Testis (tissue), 5 donors: ENCODE measurements at places on chromosomes 6 and 20.

- no peaks in the 10 kb centered on the region for H3K27me3 ChIP-seq
- H3K4me1 ChIP-seq = no peaks in the 10 kb centered on the region
- no peak for DNase-seq
- H3K27ac ChIP-seq = no peak overlapping the region
Measured at GRCh38 chr6:40506954-40507353, 80.2 kb downstream of the LRFN2 start.

GRCh38 chr20:1266167-1266973, at the start of gene SNPH:
Gene SNPH, plus strand, starts transcription at chr20:1266294. Its CDS starts 29,946 bp downstream, at chr20:1296240.
- H3K4me3 ChIP-seq = peak within 1 kb of the TSS; percentile 65
- H3K4me1 ChIP-seq = no peaks in the 10 kb centered on the region
- H3K27me3 ChIP-seq = no peaks in the 10 kb centered on the region

DNA sequence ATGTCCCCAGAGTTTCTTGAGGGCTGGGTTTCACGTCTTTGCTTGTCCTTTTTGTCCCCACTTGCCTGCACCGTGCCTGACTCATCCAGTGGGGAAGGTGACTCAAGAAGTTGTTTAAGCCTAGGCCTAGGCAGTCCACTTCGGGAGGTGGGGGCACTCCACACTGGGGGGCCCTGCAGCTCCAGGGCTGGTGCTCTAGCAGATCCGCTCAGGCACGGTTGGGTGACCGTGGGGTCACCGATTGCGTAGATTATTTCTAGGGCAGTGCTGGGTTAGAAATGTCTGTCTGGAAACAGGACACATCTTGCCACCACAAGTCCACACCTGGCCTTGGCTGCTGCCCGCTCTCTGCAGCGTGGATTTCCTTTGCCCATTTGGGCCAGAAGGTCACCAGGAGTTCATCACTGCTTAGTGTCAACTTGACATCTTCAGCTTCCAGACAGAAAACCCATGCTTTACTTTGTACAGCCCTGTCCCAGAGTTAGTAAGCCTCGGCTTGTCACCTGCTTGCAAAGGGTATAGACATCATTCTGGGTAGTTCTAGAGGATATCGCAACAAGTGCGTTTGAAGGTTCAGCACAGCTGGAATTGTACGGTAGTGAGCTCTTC, 13.6 kb upstream of the C20orf144 start:
- H3K27me3 ChIP-seq = no peaks in the 10 kb centered on the region
- no peak overlapping the region for H3K27ac ChIP-seq
- H3K36me3 ChIP-seq = no peaks in the 10 kb centered on the region
- peaks cover 17% of the 10 kb centered on the region for H3K4me1 ChIP-seq
- no peak overlapping the region for H3K4me3 ChIP-seq

GRCh38 chr6:151661928-151662327, 145.6 kb upstream of the ESR1 start:
- no peaks in the 10 kb centered on the region for H3K36me3 ChIP-seq
- DNase-seq = no peak
- H3K4me3 ChIP-seq = no peak overlapping the region

GRCh38 chr20:2768632-2769015, 31.8 kb downstream of the CPXM1 start:
- no peaks in the 10 kb centered on the region for H3K36me3 ChIP-seq
- H3K27me3 ChIP-seq = no peaks in the 10 kb centered on the region
- H3K4me3 ChIP-seq = no peak overlapping the region
- peaks cover 5% of the 10 kb centered on the region for H3K4me1 ChIP-seq

- no peaks in the 10 kb centered on the region for H3K4me1 ChIP-seq
- no peak for DNase-seq
- no peak overlapping the region for H3K27ac ChIP-seq
- H3K36me3 ChIP-seq = no peaks in the 10 kb centered on the region
Measured at GRCh38 chr6:3175715-3176402, 18.5 kb upstream of the TUBB2A start.

DNA sequence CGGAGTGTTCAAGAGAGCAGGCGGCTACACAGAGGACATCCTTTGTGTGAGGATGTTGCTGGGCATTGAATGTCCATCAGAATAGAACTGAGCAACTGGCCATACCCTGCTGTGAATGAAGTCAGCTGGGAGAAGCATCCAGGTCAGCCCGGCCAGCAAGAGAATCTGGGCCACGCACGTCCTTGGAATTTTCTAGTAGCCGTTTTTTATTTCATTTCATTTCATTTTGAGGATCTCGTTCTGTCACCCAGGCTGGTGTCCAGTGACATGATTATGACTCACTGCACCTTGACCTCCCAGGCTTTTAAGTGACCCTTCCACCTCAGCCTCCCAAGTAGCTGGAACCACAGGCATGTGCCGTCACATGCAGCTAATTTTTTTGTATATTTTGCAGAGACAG, 97.9 kb downstream of the SSR1 start:
- no peaks in the 10 kb centered on the region for H3K27me3 ChIP-seq
- H3K4me3 ChIP-seq = no peak overlapping the region
- no peak for DNase-seq
- H3K36me3 ChIP-seq = no peaks in the 10 kb centered on the region
- H3K27ac ChIP-seq = no peak overlapping the region

GRCh38 chr6:91281901-91282300, 695.0 kb upstream of the MAP3K7 start:
- H3K27ac ChIP-seq = no peak overlapping the region
- H3K4me1 ChIP-seq = no peaks in the 10 kb centered on the region
- H3K4me3 ChIP-seq = no peak overlapping the region
- H3K27me3 ChIP-seq = no peaks in the 10 kb centered on the region
- no peak for DNase-seq

- H3K4me1 ChIP-seq = no peaks in the 10 kb centered on the region
- H3K36me3 ChIP-seq = no peaks in the 10 kb centered on the region
- H3K27me3 ChIP-seq = no peaks in the 10 kb centered on the region
- no peak overlapping the region for H3K4me3 ChIP-seq
Measured at GRCh38 chr6:139983555-139984276, 609.3 kb upstream of the CITED2 start.

DNA sequence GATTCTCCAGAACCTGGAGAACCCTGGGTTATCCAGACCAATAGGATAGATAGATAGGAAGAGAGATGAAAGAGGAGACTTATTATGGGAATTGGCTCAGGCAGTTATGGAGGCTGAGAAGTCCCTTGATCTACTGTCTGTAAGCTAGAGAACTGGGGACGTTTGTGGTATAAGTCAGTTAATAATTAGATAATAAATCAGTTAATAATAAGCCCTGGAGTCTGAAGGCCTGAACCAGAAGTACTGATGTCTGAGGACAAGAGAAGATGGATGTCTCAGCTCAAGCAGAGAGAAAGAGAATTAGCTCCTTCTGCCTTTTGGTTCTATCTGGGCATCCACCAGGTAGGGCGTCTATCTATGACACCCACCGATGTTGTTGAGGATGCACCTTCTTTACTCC, 72.9 kb upstream of the SLC22A23 start:
- DNase-seq = no peak
- H3K36me3 ChIP-seq = no peaks in the 10 kb centered on the region
- no peaks in the 10 kb centered on the region for H3K27me3 ChIP-seq
- no peak overlapping the region for H3K4me3 ChIP-seq

- DNase-seq = no peak
- no peaks in the 10 kb centered on the region for H3K36me3 ChIP-seq
- H3K4me3 ChIP-seq = no peak overlapping the region
- H3K27ac ChIP-seq = no peak overlapping the region
- no peaks in the 10 kb centered on the region for H3K27me3 ChIP-seq
- H3K4me1 ChIP-seq = no peaks in the 10 kb centered on the region
Measured at GRCh38 chr20:37596890-37597536, 69.3 kb upstream of the BLCAP start.

GRCh38 chr6:43103253-43103876, 27.3 kb downstream of the PTK7 start:
- DNase-seq = no peak
- no peaks in the 10 kb centered on the region for H3K36me3 ChIP-seq
- H3K4me1 ChIP-seq = no peaks in the 10 kb centered on the region
- H3K27me3 ChIP-seq = no peaks in the 10 kb centered on the region
- H3K27ac ChIP-seq = no peak overlapping the region
- H3K4me3 ChIP-seq = no peak overlapping the region

DNA sequence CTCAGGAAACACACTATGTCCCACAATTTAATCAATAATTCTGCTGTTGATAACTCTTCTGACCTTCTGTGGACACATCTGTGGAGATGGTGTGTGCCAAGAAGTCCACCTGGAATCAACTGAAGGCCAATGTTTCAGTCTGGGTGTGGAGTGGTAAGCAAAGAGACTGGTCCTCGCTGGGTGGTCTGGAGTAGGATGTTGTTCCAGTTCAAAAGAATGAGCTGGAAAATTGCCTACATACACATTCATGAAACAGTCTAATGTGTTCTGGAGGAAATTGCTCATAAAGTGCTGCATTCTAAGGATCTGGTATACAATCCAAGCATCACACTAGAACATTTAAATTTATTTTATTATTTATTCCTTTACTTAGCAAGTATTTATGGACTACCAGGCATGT, 33.9 kb upstream of the TBX18 start:
- H3K4me3 ChIP-seq = no peak overlapping the region
- H3K36me3 ChIP-seq = no peaks in the 10 kb centered on the region
- DNase-seq = no peak
- H3K27me3 ChIP-seq = no peaks in the 10 kb centered on the region
- H3K4me1 ChIP-seq = no peaks in the 10 kb centered on the region
- no peak overlapping the region for H3K27ac ChIP-seq

GRCh38 chr20:4038676-4039370, 23.5 kb upstream of the RNF24 start:
- H3K4me3 ChIP-seq = no peak overlapping the region
- no peak for DNase-seq
- no peaks in the 10 kb centered on the region for H3K27me3 ChIP-seq
- H3K4me1 ChIP-seq = peaks cover 6% of the 10 kb centered on the region
- H3K27ac ChIP-seq = no peak overlapping the region

DNA sequence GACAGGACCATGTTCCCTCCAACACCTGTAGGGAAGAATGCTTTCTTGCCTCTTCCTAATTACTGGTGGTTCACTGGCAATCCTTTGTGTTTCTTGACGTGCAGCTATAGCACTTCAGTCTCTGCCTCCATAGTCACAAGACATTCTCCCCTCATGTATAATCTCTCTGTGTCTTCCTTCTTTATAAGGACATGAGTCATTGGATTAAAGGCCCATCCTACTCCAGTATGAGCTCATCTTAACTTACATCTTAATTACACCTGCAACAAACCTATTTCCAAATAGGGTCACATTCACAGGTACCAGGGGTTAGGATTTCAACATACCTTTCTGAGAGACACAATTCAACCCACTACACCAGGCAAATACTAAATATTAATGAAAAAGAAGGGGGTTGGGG, 213.6 kb downstream of the RNGTT start:
- H3K27me3 ChIP-seq = no peaks in the 10 kb centered on the region
- H3K4me1 ChIP-seq = no peaks in the 10 kb centered on the region
- H3K4me3 ChIP-seq = no peak overlapping the region
- H3K36me3 ChIP-seq = no peaks in the 10 kb centered on the region

DNA sequence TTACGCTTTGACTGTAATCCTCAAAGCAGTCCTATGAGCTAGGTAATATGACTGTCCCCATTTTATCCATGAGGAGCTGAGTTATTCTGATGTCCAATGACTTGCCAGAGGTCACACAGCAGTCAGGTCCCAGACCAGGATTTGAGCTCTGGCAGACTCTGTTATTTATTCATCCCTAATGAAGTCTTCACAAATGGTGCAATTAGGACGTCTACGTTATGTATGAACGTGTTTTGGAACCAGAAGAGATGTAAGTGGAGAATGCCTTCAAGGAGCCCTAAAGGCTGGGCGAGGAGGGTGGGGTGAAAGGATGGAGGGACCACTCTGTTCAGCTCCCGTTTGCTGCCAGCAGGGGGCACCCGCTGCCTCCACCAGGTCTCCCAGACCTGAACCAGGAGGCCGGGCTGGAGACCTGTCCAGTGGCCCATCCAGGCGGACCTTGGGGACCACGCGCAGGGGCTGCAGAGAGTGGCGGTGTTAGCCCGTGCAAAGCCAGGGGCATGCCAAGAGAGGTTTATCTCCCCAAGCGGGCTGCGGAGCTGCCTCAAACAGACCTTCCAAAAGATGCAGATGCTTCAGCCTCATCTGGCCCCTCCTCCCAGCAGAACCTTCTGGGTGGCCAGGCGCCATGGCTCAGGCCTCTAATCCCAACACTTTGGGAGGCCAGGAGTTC, 15.2 kb upstream of the ZNF335 start:
- H3K4me3 ChIP-seq = no peak overlapping the region
- no peak overlapping the region for H3K27ac ChIP-seq
- no peaks in the 10 kb centered on the region for H3K36me3 ChIP-seq
- H3K27me3 ChIP-seq = no peaks in the 10 kb centered on the region
- no peaks in the 10 kb centered on the region for H3K4me1 ChIP-seq
- DNase-seq = peak; percentile 84

- no peak overlapping the region for H3K27ac ChIP-seq
- no peaks in the 10 kb centered on the region for H3K36me3 ChIP-seq
- no peak for DNase-seq
Measured at GRCh38 chr6:154878871-154879491, 116.1 kb upstream of the TIAM2 start.

DNA sequence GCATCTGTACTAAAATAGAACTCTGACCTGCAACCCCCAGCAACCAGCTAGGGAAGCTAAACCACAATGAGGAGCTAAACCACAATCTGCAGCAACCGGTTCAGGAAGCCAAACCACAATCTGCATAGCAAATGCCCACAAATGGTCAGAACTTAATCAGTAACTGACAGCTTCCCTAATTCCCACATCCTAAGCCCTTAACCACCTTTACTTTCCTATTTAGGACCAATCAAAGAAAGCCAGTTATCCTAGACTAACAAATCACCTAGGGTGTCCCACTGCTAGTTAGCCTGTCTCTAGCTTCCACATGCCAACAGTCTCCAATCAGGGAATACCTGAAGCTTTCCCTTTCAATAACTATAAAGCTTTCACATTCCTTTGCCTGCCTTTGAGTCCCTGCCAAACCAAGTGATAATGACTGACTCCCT, 424.6 kb upstream of the PTCHD4 start:
- H3K36me3 ChIP-seq = no peaks in the 10 kb centered on the region
- no peaks in the 10 kb centered on the region for H3K4me1 ChIP-seq
- H3K4me3 ChIP-seq = no peak overlapping the region
- H3K27me3 ChIP-seq = no peaks in the 10 kb centered on the region
- no peak for DNase-seq

DNA sequence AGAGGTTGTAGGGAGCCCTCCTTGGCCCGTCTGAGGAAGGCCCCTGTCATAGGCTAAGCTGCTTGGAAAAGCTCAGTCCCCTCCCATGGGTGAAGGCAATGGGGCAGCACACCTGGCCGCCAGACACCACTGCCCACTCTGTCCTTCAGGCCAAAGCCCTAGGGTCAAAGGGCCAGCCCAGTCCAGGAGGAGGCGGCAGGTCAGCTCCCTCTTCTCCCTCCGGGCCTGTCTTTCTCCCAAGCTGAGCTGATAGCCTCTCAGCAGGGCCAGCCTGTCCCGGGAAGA, 5.1 kb upstream of the CLPSL2 start:
- H3K4me1 ChIP-seq = no peaks in the 10 kb centered on the region
- H3K27ac ChIP-seq = no peak overlapping the region
- no peak for DNase-seq
- no peaks in the 10 kb centered on the region for H3K36me3 ChIP-seq

- no peak overlapping the region for H3K4me3 ChIP-seq
- H3K36me3 ChIP-seq = no peaks in the 10 kb centered on the region
- no peaks in the 10 kb centered on the region for H3K27me3 ChIP-seq
- H3K4me1 ChIP-seq = no peaks in the 10 kb centered on the region
Measured at GRCh38 chr6:139981066-139981624, 606.7 kb upstream of the CITED2 start.
